ENCODE measurements at places on chromosomes 13 and 19.

DNA sequence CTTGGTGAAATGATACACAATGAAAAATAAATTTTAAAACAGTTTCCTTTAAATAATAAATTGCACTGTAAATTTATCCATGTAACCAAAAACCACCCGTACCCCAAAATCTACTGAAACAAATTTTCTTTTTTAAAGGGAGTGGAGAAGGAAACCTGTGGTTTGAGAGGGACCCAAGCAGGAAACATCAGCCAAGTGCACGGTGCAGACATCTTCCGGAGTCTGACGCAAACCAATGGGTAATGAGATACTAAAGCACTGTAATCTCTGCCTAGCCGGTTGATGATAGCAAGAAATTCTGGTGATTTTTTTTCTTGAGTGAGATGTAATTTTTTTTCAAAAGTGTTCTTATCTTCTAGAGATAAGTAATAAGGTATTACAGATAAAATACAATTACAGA, 115.4 kb downstream of the ABCC4 start:
- DNase-seq, result peak; percentile 47

DNA sequence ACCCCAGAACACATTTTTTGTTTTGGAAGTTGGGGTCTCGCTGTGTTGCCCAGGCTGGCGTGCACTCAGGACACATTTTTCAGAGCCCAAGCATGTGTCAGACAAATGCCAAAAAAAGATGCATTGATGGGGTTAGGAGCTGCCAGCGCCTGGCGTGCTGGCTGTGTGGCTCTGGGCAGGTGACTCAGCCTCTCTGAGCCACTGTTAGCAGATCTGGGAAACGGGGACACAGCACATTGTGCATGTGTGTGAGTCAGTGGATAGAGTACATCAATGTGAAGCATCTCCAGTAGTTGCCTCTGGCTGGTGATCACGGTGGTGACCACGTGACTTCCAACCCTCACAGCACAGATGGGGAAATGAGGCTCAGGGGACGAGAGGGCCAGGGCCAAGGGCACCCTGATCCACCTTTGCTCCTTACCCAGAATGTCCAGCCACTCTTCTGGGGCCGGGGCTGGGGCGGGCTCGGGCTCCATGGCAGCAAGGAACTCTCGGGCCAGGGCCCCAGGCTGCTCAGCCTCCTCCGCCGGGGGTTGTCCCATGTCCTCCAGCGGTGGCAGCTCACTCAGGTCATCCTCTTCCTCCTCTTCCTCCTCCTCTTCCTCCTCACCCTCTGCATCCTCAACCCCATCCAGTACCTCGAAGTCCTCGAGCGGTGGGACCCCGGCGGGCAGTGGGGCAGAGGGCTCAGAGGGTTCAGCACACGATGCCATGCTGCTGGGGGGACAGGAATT, 1.9 kb downstream of the FKBP8 start:
- DNase-seq, result no peak

DNA sequence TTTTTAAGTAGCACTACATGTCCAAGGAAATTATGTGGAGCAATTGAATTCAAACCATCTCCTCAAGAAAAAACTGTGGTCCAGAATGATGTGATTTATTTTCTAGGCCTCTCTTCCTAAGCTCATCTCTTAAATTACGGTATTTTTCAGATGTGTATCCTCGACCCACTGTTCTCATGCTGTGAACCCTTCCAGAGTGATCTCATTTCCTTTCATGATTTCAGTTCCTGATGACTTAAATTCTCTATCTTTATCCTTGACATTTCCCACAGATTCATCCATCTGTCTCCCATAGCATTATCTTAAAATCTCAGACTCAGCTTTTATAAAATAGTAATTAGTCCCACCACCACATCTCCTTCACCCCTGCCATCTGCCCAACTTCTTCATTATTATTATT, 117.6 kb upstream of the SPRY2 start:
- no peak for DNase-seq

- no peak for DNase-seq
Observed at GRCh38 chr19:1673645-1674292, 21.4 kb upstream of the TCF3 start.

GRCh38 chr13:33355201-33355895, 69.8 kb upstream of the STARD13 start:
- DNase-seq, result no peak

DNA sequence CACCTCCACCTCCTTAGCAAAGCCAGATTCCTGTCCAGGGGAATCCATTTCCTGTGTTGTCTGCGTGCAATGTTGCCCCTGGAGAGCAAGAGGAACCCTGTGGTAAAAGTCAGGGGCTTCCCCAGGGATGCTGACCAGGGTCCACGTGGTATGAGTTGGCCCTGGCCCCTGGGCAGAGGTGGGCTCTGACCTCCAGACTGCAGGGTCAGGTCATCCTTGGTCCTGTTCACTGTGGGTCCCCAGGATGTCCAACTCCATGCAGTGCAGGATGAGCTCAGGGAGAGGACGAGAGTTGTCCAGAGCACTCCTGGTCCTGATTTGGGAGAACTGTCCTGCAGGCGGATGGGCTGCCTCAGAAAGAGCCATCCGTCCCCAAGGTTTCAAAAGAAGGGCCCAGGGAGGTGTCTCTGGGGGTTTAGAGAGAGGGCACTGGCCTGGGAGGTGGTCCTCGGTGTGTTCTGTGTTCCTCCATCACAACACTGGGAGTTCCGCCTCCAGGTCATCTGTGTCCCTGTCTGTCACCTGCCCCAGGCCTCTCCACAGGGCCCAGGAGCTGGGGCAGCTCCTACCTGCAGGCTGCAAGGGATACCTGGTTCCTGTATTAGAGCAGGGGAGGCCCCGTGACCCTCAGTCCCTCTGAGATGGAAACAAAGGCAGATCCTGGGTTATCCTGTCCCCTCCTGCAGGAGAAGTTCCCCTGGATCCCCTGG, 1.2 kb upstream of the CEACAM4 start:
- DNase-seq, result no peak

DNA sequence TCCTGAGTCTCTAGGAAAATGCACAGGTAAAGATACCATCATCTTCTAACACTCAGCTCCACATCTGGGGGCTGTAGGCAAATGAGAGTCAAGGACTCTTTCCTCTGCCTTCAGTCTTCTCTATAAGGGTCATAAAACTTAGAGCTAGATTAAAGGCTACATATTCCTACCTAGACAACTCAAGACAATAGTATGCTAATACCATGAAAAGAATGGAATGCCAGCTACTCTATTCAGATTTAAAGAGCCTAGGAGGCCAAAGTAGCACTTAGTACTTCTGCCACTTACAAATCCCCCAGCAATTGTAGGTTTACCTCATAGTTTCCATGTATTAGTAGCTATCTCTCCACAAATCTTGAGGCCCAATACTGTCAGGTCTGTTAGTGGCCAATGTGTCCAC, 453.0 kb downstream of the SLITRK5 start:
- no peak for DNase-seq

DNA sequence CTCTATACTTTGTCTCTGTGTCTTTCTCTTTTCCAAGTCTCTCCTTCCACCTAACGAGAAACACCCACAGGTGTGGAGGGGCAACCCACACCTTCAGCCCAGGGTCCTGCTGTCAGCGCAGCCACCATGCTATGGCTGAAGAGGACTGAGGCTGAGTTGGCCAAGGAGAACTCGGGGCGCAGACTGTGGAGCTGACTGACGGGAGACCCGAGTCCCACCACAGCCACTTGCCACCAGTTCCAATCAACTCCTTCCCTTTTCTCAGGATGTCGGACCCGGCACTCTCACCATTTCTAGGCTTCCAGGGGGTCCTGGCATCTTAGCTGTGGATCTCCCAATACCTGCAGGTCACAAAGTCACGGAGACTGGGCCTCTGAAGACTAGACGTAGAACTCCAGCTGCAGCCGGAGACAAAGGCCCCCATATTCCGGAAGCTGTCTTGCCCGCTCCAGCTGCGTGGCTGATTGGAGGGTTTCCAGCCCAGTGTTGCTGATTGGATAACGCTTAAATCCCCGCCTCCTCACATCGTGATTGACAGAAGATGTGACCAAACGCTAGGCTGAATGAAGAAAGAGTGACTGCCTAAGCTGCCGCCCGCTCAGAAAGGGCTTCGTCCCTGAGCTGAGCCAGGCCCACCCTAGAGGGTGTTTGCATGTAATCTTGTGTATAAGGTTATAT, 63.6 kb downstream of the ZNF429 start:
- DNase-seq, result peak; percentile 85

DNA sequence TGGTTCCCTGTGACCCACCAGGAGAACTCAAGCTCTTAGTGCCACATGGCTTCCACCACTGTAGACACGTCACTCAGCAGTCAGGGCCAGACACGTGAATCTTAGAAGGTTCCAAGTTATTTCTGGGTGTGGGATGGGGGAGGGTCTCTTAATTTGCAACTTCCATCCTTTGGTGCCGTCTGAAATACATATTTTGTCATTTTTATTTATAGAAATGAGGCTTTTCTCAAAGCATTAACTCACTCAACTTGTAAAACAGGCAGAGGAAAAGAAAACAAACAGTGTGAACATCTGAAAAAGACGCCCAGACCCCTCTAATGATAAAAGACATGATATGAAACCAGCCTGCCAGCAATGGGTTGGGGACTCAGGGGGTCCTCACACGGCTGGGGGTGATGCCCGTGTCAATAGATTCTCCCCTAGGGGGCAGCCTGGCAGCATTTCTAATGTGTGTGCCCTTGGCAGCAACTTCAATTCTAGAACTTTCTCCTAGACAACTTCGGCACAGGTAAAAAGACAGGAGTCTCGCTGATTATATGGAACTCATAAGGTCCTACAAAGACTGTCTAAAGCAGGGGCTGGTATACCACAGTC, 15.4 kb downstream of the PIP5K1C start:
- DNase-seq, result no peak

GRCh38 chr13:113064534-113065405, 40.8 kb upstream of the F7 start:
- no peak for DNase-seq

GRCh38 chr19:46218160-46218559, 11.4 kb upstream of the IGFL1 start:
- peak; percentile 22 for DNase-seq

DNA sequence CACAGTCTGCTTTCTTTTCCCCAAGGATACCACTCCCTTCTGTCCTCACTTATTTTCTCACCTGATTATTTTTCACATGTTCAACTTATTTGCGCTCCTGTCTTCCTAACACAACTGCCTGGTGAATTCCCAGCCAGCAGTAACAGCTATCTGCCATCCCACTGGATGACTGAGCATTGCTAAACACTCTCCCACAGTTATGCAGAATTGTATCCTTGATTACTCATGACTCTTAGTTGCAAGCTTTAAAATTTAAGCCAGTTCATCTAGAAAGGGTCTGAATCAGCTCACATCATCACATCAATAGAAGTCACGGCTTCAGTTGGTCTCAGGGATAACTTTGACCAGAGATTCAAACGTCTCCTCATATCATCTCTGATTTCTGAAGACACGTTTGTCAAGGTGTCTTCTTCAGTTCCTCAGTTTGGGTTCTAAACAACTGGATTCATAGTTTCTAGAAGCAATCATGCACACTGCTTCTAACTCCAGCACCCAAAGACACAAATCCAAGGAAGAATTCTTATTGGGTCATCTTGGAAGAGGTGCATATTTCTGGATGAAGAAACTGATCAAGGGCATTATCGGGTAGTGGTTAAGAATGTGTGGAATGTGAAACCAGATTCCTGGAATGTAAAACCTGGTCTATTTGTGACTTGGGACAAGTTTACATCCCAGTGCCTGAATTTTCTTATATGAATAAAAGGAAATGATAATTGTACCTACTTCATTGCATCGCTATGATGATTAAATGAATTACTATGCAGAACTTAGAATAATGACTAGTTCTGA, 13.9 kb upstream of the DACH1 start:
- no peak for DNase-seq

GRCh38 chr19:39645800-39646411, 9.8 kb upstream of the LGALS16 start:
- no peak for DNase-seq

DNA sequence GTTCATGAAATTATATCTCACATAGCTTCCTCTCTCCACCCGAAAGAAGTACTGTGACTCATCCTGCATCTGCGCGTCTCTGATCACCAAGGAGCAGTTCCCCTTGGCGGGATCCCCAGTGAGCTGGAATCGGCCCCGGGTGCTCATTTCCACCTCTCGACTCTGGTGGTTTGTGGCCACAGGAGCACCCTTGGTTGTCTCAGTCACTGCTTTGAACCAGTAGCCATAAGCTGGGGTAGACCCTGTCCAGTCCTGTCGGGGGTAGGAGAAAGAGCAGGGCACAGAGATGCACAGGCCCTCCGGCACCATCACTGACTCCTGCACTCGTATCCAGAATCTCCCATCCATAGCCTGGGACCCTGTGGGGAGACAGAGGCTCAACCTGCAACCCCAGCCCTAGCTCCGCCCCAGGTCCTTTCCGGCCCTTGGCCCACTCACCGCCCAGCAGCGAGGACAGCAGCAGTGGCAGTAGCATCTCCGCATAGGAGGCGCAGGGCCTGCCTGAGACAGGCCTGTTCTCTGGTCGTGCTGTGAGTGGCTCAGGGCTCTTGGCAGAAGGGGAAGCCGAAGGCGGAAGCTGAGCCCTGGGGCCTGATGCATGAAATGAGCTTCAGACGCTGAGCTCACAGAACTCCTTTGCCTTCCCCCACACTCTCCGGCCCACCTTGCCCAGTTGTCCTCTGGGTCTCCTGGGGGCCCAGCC, at the start of gene SIGLEC10:
Gene SIGLEC10 (minus strand): TSS at position 536 of the 703 bp plus-strand sequence. CDS start 61 bp downstream, at position 475.
- DNase-seq, result peak; percentile 66

- DNase-seq, result no peak
Observed at GRCh38 chr19:38333245-38333644, 2.4 kb upstream of the CATSPERG start.

DNA sequence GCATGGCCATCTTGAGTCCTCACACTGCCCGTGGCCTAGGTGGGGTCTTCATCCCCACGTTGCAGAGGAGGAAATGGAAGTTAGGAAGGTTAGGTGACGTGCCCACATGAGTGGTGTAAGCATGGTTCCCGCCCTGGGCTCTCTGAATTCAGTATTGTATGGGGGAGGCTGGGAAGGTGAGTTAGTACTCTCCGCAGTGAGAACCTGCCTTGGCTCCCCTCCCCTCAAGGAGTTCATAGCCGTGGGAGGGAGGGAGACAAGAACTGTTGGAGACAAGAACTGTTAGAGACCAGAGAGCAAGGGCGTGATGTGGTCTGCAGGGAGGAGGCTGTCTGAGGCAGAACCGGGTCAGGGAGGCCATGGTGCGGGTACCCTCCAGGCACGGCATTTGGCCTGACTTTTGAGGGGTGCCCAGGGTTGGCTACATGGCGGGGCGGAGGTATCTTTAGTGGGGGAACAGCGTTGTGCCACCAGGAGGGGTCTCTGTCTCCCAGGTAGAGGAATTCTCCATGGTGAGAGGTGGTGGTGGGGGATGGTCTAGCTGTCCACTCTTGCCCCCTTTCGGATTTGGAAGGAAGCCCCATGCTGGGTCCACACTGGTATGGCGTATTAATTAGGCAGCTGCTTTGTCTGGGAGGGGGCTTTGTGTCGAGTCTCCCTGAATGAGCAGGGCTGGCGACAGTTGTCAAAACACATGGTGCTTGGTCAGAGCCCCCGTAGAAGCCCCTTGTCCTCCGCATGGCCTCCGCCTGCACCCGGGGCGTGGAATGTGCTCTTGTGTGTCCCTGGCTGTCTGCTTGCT, 45.8 kb downstream of the CAPN12 start:
- no peak for DNase-seq

DNA sequence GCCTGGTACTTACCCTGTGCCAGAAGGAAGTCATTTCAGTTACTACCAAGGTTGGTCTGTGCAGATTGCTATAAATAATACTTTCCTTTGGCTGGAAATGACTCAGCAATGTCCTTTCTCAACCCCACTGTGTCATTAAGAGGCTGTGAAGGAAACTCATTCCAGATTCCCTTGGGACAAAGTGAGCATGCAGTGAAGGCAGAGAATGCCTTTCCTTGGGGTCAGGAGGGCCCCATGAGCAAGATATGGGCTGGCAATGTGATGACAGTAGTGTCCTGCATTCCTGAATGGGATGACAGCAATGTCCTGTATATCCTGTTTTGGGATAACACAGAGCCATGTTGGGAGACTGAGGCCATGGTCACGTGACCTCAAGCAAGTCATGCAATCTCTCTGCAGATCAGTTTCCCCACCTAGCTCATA, 213.1 kb upstream of the TMTC4 start:
- DNase-seq, result no peak

All from CD4-positive, alpha-beta T cell (primary cell).